ENCODE measurements at places on chromosomes 4 and X.

DNA sequence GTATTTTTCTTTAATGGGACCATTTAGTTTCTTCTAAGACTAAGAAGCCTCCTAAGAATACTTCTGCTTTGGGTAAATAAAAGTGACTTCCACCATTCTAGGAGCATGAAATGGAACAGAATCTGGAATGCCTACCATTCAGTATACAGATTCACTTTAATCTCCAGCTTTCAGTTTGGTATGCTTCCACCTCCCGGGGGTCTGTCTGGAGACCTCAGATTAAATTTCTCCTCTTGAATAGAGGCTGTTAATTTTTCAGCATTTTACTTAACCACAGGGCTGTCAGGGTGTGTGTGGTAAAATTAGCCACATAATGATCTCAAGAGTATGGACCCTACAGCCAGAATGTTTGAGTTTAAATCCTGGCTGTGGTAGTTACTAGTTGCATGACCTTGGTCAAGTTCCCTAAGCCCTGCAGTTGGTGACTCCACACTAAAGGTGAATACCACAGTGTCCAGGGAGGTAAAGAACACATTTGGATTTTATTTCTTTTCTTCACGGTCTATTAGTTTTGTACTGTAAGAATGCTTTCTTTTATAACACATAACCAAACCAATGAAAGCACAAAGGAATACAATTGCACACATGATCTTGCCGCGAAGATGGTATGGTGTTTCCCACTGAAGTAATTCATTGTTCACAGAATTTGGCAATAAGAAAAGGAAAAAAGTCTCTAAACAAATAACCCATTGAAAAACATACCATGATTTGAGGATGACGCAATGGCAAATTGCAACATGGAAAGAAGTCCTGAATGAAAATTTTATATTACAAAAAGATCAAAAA is 37.3 kb upstream of the TRIM2 start:
- no peak for DNase-seq

DNA sequence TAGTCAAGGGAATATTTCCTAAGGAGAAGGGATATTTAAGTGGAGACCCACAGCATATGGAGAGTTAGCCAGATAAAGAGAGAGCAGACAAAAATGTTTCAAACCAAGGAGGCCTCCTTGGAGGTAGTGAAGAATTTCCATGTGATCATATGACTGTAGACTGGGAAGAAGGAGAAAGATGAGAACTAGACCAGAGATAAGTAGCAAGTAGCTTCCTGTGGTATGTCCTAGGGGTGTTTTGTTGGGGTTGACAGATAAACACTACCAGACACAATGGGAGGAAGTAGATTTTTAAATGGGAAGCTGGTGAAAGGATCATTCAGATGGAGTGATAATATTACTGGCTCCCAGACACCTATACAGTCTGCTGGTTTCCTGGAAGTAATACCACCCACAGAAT is 13.6 kb downstream of the SYAP1 start:
- no peak for DNase-seq

GRCh38 chr4:100894339-100894870 is 376.6 kb upstream of the EMCN start:
- DNase-seq = no peak

DNA sequence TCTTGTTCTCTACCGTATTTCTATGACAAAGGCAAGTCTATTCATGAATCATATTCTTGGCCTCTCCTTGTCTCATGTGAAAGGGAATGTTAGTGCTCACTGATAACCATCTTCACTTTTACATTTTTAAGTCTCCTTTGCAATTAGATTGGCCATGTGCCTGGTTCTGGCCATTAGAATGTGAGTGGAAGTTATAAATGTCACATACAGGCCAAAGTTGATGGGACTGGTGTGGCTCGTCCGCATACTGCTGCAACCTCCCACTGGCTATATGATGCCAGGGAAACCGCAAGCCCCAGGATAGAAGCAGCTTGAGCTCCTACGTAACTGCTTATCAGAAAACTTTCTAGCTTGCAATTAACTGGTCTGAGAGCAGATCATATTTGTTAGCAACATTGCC is 86.1 kb downstream of the MAGEC1 start:
- no peak for DNase-seq

DNA sequence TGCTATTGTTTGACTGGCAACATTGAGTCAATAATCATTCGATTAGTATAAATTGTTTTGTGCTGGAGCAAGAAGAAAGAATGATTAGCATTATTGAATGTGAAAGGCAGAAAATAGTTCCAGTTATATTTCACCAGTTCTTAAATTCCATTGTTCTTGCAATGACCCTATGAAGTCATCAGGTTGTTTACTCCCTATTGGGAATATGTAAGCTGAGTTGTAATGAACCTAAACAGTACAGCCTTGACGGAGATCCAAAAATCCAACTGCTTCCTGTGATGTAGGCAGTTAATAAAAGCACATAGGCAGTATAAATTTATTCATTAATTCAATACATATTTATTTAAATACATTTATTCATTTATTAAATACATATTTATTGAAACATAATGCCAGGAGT is 947.5 kb downstream of the PCDH7 start:
- no peak for DNase-seq

GRCh38 chrX:74280759-74281158 is 23.2 kb upstream of the ZCCHC13 start:
- no peak for DNase-seq

GRCh38 chr4:139083607-139083955 is 68.0 kb downstream of the NOCT start:
- peak; percentile 18 for DNase-seq

DNA sequence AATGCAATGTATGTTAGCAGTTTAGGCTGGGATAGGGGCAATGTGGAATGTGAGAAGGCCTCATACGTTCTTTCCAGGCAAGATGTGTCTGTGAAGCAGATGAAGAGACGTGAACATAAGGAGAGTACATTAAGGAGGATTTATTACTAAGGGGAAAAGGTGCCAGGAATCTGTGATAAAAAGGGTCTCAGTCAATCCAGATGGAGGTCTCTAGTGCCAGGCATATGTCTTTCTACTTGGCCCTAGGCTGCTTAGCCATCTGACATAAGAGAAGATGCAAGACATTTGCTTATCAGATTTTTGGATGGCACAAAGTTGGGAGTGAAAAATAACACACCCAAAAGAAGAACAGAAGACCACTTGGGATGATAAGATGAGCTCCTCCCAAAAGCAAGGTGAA is 93.0 kb upstream of the PRKG2 start:
- no peak for DNase-seq

- no peak for DNase-seq
Observed at GRCh38 chr4:52935317-52935716, 73.2 kb downstream of the RASL11B start.

DNA sequence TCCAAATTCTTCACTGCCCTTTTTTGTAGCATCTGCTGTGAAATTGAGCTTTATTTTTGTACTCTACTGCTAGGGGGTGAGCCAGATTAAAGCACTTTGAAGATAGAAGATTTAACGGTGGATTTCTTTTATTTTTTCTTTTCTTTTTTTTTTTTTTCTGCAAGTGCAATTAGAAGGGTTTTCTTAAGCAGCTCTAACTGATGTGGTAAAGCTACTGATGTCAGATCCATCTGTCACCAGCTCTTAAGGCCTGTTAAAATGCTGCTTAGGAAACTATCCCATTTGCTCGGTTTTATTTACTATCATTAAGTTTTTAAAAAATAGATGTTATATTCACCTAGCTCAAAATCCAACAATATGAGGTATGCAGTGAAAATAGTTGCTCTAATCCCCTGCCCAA is 7.1 kb downstream of the NDUFA1 start:
- DNase-seq = no peak

DNA sequence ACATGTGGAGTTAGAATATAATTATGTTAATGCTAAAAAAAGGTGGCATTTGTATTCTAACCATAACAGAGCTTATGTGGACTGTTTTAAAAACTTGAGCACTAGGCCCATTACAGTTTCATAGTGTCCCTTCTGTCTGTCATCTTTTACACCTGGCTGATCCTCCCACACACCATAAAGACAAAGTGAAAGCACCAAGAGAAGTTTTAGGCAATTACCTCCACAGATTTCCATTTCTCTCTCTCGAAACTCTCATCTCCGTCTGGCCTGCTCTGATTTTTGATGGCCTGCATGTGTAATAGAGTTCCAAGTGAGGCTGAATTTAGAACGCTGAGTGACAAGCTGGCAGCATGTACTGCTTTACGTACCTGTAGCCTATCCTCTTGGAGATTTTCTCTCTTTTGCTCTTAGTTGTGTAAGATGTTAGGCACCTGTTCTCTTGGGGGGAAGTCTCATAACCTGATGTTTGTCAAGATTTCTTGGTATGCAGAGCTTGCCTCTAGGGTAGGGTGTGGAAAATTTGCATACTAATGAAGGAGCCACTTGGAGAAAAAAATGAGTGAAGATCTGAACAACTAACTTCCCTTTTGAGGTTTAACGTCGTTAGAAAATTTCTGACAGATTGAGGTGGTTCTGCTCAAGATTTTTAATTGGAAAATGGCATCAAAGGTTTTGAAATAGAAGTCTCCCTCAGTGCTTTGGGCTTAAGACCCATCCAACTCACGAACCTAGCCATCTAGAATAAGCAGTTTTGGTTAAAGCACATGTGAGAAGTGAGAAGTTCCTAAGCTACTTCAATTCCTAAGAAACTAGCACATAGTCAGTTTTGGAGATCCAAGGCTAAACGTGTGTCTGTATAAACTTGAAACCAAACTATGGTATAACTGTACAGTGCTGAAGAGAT is 57.6 kb upstream of the RAP1GDS1 start:
- DNase-seq = no peak

DNA sequence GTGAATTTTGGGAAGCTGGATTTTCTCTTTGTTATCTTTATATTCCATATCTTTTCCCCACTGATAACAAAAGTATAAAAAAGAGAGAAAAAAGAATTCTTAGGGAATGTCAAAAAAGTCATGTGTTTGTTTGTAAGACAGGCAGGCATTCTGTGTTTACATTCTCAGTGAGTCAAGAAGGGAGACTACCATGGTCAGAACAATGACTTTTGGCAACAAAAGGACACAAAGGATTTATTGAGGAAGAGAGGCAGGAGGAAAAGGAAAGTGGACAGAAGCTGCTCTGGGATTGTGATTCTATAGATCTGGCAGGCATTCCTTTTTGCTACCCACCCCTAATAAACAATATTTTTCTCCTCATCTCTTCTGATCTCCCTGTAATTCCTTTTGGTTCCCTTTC is 5.9 kb upstream of the ANK2 start:
- no peak for DNase-seq

- DNase-seq = no peak
Observed at GRCh38 chrX:41490446-41490845, 43.3 kb downstream of the NYX start.

DNA sequence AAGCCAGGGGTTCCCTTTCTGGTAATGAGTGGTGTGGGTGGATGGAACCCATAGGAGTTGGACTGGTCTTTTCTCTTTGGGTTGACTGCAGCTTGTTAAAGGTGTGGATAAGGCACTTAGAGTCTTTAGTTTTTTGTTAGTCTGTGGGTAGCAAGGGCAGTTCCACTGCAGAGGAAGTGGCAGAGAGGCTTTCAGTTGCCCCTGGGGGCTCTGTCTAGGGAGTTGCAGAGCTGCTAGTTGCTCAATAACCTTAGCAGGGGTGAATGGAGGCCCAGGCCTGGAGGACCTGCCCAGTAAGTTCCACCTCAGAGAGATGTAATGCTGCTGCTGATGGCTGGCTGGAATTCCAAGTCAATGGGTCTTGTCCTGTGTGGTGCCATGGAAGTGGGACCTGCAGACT is 282.6 kb upstream of the NDST4 start:
- DNase-seq = no peak

GRCh38 chr4:110412354-110413065 is 63.4 kb upstream of the ENPEP start:
- no peak for DNase-seq

GRCh38 chrX:131762802-131763234 is 218.9 kb downstream of the OR13H1 start:
- peak; percentile 63 for DNase-seq

GRCh38 chr4:183846951-183847350 is 58.2 kb upstream of the STOX2 start:
- no peak for DNase-seq

- DNase-seq = no peak
Observed at GRCh38 chrX:8196776-8197175, 25.7 kb upstream of the VCX2 start.

GRCh38 chr4:138292321-138292720 is 50.2 kb upstream of the SLC7A11 start:
- no peak for DNase-seq

DNA sequence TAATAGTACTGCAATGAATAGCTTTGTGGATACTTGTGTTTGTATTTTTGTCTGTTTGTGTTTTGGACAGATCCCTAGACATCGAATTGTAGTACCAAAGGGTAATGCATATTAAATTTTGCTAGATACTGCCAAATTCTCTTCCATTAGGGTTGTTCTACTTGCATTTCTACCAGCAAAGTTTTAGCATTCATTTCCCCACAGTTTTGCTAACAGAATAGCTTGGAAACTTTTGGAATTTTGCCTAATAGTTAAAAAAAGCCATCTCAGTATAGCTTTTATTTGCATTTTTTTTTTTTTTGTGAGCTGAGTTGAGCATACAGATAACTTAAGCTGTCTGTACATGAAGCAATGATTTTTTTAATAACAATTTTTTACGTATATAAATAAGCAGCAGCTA is 1084.9 kb downstream of the ADGRL3 start:
- DNase-seq = no peak

- DNase-seq = no peak
Observed at GRCh38 chr4:183304538-183304937, 15.5 kb downstream of the CLDN22 start.

- DNase-seq = peak; percentile 97
Observed at GRCh38 chr4:41256740-41257256, at the start of gene UCHL1. TSS of gene UCHL1 (plus strand) at chr4:41256928. CDS start at chr4:41256977, 49 bp downstream.

GRCh38 chr4:165106518-165106917 is 6.1 kb downstream of the TMEM192 start:
- DNase-seq = no peak

- no peak for DNase-seq
Observed at GRCh38 chrX:17606231-17606630, 131.1 kb upstream of the SCML1 start.

All from NCI-H2081 (cell line).